ENCODE measurements at places on chromosomes 6 and 20. TPM values are rescaled to one million over a fixed set of nuclear protein-coding genes. Genes with fewer than 3 reads are reported as not detected.
A peak's percentile ranks its signal among the peaks of the same experiment; 100 is the strongest.

VSX1 gene
- total RNA-seq = not detected

AK9 gene
- 3.5 TPM for total RNA-seq

IL17A gene
- total RNA-seq = not detected

ANKRD66 gene
- not detected for total RNA-seq

POM121L2 gene
- not detected for total RNA-seq

GPR63 gene
- under 0.01 TPM for total RNA-seq

ENPP4 gene
- 1.4 TPM for total RNA-seq

TCP1 gene
- total RNA-seq = 296 TPM

HRH3 gene
- not detected for total RNA-seq

DNA sequence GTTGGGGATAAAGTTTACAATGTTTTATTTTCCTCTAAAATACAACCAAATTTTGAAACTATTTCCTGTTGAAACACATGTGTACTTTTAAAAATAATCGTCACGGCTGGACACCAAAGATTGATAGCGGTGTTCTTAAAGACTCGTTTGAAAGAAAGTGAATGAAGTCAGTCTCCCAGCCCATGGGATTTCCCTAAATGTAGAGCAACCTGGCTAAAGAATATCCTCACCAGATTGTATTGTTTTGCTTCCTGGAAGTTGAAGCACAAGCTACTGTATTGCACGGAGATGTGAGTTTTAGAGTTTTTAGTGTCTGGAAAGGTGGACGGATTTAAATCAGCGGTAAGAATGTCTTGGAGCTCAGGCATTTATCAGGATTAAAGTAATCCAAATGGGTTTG, 189.5 kb downstream of the THBS2 start:
- no peak for DNase-seq

- DNase-seq = no peak
Measured at GRCh38 chr6:133707456-133707855, 181.5 kb upstream of the TCF21 start.

- peak; percentile 89 for DNase-seq
Measured at GRCh38 chr6:84764332-84765049, at the start of gene TBX18. Gene TBX18, minus strand, starts transcription at chr6:84764598. Its CDS starts 417 bp downstream, at chr6:84764181.

DNA sequence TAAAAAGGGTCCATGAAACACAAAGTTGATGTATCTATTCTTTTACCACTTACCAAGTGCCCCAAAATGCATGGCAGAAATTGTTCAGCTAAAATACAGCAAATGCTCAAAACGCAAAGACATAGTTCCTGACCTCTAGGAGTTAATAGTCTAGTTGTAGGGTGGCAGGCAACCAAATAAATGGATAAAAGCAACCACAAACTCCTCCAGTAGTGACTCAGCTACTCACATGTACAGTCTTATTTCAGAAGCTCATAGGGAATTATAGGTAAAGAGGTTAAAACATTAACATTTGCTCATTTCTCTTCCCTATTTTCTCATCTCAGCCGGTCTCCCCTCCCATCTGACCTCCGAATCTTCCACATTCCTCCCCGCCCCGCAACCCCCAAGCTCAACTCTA, 143.9 kb upstream of the INSM1 start:
- no peak for DNase-seq

- DNase-seq = no peak
Measured at GRCh38 chr6:54619102-54619501, 227.5 kb upstream of the FAM83B start.

- no peak for DNase-seq
Measured at GRCh38 chr20:57866250-57867106, 156.7 kb upstream of the PMEPA1 start.

DNA sequence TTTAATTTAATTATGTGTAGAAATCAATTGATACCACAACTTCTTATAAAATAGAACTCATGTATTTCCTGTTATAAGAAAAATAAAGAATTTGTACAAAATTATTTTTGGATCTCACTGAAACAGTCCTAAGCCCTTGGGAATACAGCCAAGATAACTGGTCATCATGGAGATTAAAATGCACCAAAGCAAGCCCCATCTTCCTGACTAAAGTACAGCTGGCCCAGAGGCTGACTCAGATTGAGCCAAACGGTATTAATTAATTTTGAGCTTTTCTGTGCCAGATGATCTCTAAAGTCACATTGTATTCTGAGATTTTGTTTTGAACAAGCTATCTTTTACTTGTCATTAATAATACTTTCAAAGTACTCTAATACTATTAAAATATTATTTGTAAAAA, 978.5 kb downstream of the TBC1D32 start:
- no peak for DNase-seq

GRCh38 chr6:117617210-117618035, 15.1 kb upstream of the GOPC start:
- DNase-seq = peak; percentile 54

DNA sequence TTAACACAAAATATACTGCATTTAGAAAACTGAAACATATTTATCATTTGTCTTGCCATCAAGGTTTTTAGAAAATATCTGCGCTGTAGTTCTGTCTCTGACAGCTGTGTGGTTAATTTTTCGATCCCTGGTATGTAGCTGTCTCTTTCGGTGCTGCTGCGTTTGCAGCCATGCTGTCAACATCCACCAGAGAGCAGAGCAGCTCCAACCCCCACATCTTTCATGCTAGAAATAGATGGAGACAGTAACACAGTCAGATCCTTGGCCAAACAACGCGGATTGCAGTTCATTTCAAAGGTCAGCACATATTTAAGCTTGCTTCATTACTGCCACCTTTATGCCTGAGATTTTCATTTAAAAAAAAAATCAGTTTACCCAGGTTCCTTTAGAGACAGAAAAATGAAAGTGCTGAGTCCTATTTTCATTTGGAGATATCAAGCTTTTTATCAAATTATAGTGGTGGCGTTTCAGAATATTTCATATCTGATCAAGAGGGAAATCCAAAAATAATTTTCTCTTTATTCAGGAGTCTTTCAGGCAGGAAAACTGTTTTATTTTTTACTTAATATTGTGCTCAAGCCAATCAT, 157.7 kb upstream of the MMS22L start:
- DNase-seq = no peak

DNA sequence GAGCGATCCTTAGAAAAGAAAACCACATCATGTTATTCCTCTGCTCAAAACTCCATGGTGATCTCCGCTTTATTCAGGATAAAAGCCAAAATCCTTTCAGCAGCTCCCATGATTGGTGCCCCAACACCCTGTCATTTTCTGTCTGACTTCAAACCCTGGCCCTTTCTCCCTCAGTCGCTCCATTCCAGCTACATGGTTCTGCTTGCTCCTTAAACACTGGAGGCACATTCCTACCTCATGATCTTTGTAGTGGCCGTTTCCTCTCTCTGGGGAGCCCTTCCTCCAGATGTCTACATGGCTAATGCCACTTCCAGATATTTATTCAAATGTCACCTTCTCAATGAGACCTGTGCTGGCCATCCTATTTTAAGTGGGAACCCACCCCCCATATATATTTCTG, 100.8 kb downstream of the CAP2 start:
- DNase-seq = no peak

DNA sequence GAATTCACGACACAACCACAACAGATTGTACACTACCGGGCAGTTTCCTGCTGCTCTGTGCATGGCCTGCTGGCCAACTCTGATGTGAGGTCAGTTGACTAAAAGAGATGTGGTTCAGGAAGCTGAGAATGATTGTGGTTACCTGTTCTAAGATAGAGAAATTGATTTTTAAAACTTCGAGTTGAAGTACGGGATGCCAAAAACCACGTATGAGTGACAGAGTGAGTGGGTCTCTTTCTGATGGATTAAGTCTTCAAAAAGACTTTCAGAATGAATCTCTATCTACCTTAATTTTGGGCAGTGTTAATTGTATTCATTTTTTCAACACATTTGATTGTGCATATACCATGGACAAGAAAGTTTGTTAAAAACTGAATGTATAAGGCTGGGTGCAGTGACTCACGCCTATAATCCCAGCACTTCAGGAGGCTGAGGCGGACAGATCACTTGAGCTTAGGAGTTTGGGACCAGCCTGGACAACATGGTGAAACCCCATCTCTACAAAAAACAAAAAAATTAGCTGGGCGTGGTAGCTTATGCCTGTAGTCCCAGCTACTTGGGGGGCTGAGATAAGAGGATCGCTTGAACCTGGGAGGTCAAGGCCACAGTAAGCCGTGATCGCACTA, 121.2 kb downstream of the SGK1 start:
- no peak for DNase-seq

DNA sequence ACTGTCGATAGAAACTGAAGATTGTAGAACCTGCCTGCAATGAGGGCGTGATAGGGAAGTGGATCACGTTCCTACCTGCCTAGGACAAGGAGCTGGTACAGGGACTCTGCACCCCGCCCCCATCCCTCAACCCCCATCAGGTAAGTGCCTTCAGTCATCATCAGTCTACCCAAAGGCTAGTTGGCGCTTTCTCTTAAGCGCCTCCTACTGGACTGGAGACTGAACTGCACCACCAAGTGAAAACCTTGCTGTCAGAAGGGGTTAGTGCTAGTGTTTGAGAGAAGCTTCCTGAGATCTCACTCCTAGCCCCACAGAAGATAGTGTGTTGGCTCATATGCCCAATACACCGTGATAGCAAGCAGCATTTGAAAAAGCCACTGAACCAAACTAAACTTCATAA, 706.5 kb upstream of the MAN1A1 start:
- no peak for DNase-seq

DNA sequence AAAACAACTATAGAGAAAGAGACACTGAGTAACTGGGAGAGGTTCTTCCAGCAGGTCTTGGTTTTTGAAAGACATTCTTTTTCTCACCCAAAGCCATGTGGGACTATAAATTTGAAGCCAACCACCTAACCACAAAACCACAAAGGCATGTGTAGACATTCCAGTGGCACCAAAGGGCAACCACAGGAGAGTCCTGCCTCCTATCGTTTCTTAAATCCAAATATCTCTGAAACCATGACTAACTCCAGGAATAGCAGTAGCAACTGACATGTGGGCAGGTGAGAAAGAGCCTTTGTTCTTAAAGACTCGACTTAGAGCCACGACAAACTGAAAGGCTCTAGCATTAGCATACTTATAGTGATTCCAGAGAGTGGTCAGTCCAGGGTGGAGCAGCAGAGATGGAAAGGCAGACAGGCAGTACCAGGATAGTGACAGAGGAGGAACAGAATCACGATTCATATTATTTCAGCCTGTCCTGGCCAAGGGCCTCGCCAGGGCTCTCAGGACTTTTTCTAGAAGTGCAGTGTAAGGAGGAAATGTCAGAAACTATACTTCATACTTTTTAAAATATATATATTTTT, 9.4 kb upstream of the COL9A1 start:
- no peak for DNase-seq

Measured in dermis microvascular lymphatic vessel endothelial cell (primary cell).